ENCODE measurements at places on chromosomes 4 and X. TPM values are rescaled to one million over a fixed set of nuclear protein-coding genes. Genes with fewer than 3 reads are reported as not detected.

DNA sequence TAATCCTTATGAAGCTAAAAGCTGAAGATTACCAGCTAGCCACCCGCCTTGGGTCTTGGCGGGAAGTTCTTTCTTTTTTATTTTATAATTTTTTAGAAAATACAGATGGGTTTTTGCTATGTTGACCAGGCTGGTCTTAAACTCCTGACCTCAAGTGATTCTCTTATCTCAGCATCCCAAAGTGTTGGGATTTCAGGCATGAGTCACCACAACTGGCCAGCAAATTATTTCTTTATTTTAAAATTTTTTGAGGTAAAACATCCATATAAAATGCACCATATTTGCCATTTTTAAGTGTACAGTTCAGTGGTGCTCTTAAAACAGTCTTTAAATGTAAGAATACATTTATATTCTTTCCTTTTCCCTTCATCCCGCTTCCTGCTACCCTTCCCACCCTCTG lies 40.6 kb upstream of the ANTXR2 start:
- H3K4me1 ChIP-seq, result no peaks in the 10 kb centered on the region
- no peak overlapping the region for H3K27ac ChIP-seq
- H3K27me3 ChIP-seq, result no peaks in the 10 kb centered on the region
- H3K4me3 ChIP-seq, result no peak overlapping the region
- H3K36me3 ChIP-seq, result no peaks in the 10 kb centered on the region
- no peak for DNase-seq

DNA sequence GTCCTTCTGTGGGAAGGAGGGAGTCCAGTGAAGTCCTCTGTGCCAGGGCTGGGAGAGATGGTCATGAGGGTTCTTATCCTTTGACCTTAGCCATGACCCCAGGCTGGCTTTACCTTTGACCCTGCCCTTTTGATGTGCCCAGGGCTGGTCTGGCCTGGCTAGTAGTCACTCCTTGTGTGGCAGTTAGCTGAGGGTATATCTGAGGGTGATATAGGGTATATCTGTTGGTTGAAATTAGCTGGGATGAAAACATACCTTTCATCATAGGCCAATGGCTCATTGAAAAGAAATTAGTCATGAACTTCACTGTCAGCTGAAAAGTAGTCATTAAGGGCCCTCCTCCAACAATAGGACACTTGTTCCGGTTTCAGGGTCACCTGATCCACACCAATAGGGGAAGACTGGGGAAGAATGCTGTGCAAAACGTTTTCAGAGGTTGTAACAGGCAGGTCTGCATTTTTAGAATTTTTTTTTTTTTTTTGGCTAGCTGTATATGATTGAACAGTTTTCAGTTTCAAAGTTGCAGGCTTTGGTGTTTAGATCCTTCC lies 74.6 kb upstream of the STOX2 start:
- DNase-seq, result no peak
- no peaks in the 10 kb centered on the region for H3K27me3 ChIP-seq
- no peak overlapping the region for H3K27ac ChIP-seq
- no peaks in the 10 kb centered on the region for H3K36me3 ChIP-seq

DNA sequence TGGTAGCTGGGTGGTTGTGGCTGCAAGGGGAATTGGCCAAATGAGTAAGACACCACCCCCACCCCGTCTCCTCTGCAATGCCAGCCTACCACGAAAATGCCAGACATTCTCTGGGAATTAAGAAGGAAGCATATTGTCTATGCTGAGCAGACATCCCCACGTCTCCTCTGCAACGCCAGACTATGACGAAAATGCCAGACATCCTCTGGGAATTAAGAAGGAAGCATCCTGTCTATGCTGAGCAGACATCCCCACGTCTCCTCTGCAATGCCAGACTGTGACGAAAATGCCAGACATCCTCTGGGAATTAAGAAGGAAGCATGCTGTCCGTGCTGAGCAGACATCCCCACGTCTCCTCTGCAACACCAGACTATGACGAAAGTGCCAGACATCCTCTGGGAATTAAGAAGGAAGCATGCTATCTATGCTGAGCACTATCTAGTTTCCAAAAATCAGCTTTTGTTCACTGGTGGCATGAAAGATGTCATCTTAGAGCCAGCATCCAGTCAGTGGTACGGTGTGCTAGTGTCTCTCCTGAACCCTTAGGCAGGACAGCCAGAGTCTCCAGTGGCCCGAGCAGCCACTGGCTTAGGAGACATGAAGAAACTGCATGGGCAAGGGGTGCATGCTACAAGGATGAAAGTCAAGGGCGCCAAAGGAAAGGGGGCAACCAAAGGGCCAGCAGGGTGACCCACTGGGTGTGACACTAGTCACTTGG lies 339.8 kb upstream of the FRG1 start:
- H3K36me3 ChIP-seq, result no peaks in the 10 kb centered on the region
- H3K27me3 ChIP-seq, result no peaks in the 10 kb centered on the region
- no peak overlapping the region for H3K27ac ChIP-seq
- H3K4me3 ChIP-seq, result no peak overlapping the region
- no peak for DNase-seq

DNA sequence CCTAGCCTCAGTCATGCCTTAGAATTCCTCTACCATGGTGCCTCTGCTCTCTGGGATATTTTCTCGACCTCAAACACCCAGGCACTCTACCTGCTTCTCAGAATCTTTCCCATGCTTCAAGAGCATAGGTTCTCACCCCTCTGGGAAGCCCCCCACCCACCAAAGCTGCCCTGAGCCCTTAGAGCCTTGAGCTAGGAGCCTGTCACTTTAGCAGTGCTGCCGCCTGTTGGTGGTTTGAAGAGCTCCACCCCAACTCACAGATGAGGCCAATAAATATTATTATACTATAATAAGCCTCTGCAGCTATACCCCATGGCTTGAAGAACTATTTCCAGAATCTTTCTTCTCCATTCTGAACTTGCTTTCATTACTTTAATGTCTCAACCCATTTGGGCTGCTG lies 109.7 kb downstream of the RTL5 start:
- no peak for DNase-seq
- no peak overlapping the region for H3K27ac ChIP-seq
- no peak overlapping the region for H3K4me3 ChIP-seq
- H3K4me1 ChIP-seq, result no peaks in the 10 kb centered on the region

GRCh38 chrX:148874636-148875246 lies 374.3 kb downstream of the AFF2 start:
- H3K36me3 ChIP-seq, result no peaks in the 10 kb centered on the region
- DNase-seq, result no peak
- no peak overlapping the region for H3K4me3 ChIP-seq
- no peaks in the 10 kb centered on the region for H3K27me3 ChIP-seq
- no peaks in the 10 kb centered on the region for H3K4me1 ChIP-seq

DNA sequence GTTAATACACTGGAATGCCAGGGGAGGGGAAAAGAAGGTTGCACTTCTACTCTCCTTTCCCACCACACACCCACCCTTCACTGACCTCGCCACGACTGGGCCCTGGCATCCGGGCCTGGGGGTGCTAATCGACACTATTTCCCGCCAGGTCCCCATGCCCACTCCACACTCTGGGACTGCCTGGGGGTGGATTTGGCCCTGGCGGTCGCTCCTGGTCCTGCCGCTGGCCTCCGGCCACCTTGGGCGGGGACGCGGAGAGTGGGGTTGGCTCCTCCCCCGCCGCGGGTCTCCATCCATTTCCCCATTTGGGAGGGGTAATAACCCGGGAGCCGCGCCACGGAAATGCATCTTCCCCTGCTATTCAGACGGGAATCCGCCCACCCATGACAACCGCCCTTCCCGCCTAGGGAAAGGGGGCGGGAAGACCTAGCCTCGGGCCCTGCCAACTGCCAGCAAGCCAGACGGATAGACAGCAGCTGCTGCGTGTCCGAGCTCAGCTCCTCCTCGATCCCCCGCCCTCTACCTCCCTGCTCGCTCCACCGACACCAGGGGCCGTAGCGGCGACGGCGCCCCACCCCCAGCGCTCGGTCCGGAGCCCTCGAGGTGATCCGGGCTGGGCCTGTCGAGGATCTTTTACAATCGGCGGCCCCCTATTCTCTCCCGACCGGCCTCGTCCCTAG lies 78.1 kb downstream of the RLIM start:
- no peaks in the 10 kb centered on the region for H3K36me3 ChIP-seq
- H3K4me1 ChIP-seq, result peaks cover 2% of the 10 kb centered on the region
- H3K4me3 ChIP-seq, result peak overlapping the region; percentile 71
- H3K27ac ChIP-seq, result peak overlapping the region; percentile 73

Gene VCX
- total RNA-seq, result not detected

Gene PAK3
- 0.15 TPM for total RNA-seq

Gene PSMD10
- 88.6 TPM for total RNA-seq

DNA sequence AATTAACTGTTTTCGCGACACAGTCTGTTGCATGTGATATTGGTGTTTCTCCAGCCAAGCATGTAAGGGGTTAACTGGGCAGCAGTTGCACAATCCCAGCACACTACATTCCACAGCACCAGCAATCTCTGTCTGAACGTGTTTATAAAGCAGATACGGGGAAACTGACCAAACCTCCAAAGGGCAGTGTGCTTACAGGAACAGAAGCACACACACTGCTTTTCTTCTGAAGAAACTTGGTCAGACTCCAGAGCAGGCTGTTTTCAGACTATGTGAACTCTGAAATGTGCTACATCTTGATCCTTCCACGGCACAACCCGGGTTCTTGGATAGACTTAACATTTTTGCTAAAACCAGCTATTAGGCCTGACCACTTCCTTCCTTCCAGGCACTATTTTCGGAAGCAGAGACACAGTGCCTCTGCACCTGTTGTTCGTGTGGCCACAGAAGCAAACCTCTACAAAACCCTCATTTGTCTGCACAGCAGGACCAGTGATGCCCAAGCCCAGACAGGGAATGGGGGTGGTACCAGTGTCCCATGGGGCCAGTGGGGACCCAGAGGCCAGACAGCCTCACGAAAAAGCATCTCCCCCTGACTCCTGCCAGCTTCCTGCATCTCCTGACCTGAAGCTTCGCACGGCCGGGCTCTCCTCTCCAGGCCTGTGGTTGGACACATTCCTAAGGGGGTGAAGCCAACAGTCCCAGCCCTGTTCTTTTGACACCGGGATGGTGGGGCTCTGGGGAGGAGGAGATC lies 90.1 kb downstream of the IRF2 start:
- no peaks in the 10 kb centered on the region for H3K27me3 ChIP-seq
- DNase-seq, result peak; percentile 2
- H3K27ac ChIP-seq, result peak overlapping the region; percentile 79
- no peaks in the 10 kb centered on the region for H3K36me3 ChIP-seq

Gene TREX2
- 2.4 TPM for total RNA-seq

GRCh38 chrX:115387327-115387726 lies 97.8 kb downstream of the LUZP4 start:
- no peaks in the 10 kb centered on the region for H3K4me1 ChIP-seq
- no peak overlapping the region for H3K4me3 ChIP-seq
- no peaks in the 10 kb centered on the region for H3K36me3 ChIP-seq
- no peak for DNase-seq
- no peaks in the 10 kb centered on the region for H3K27me3 ChIP-seq

DNA sequence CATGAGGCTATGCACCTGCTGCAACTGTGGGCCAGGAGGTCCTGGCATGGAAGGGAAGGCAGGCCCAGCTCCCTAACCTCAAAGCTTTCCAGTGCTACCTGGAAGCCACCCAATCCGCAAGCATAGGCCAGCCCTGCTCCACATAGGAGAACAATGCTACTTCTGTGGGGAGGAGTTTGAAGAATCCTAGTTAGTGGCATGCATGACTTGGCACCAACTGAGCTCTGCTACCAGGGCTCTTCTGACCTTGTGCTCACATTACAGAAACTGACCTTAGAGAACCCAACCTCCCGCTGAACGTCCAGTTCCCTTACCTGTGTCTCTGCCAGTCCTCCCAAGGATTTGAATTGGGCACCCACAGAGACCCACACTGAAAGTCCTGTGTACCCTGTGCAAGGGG lies 58.8 kb downstream of the USP46 start:
- H3K27ac ChIP-seq, result no peak overlapping the region
- H3K4me3 ChIP-seq, result no peak overlapping the region
- no peak for DNase-seq
- H3K36me3 ChIP-seq, result no peaks in the 10 kb centered on the region

DNA sequence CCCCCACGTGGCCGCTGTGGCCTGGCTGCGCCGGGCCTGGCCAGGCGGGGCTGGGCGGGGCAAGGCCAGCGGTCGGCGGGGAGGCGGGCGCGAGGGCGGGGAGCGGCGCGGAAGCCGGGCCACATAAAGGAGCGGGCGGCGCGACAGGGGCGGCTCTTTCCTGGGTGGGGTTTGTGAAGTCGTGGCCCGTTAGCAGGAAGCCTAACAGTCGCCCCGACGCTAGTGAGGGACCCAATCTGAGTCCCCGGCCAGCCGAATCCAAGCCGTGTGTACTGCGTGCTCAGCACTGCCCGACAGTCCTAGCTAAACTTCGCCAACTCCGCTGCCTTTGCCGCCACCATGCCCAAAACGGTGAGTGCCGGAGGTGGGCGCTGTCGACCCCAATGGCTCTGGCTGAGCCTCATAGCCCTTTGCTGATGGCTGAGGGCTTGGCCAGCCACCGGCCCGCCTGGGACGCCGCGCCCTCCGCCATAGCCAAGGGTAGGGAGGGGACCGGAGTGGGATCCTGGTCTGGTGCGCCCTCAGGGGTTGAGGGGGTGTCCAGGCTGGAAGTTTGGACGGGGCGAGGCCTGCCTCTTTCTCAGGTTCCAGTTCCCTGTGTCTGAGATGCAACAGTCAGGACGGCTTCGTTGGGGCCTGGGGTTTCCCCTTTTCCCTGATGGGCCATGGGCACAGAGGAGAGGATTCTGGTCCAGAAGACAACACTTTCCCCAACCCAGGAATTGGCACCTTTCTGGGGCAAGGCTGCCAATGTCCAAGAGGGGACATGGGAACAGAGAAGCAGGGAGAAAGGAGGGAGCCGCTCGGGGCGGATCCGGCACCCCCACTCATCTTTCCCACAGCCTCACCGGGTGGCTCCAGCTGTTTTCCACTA lies at the start of gene MSN:
Gene MSN, plus strand, starts transcription at position 152 of the 874 bp plus-strand sequence. Its CDS starts 188 bp downstream, at position 340.
- peak within 1 kb of the TSS; percentile 86 for H3K4me3 ChIP-seq
- H3K27ac ChIP-seq, result peak within 1 kb of the TSS; percentile 87
